ENCODE measurements at places on chromosomes 12 and 14.
A peak's percentile ranks its signal among the peaks of the same experiment; 100 is the strongest.

DNA sequence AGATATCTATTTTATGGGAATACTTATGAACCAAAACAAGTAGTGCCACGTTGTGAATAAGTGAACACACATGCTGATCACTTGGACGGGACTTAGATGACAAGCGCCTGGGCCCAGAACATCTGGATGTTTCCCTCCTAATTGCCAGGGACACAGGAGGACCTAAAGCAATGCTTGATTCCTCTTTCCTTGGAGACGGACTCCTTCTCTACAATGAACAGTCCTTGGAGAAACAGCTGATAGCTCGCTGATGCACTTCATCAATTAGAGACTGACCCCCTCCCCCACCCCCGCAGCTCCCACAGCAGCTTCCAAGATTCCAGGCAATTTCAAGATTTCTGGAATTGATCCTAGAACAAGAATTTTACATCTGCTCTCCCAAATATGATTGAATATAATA, 86.4 kb downstream of the ST8SIA1 start:
- no peak for DNase-seq

- peak; percentile 84 for DNase-seq
These were observed 6.0 kb upstream of the ADCY6 start for GRCh38 chr12:48794870-48795269.

- no peak for DNase-seq
These were observed 23.8 kb upstream of the ELK3 start for GRCh38 chr12:96170328-96170727.

GRCh38 chr12:109446869-109447268, 30.2 kb downstream of the KCTD10 start:
- no peak for DNase-seq

DNA sequence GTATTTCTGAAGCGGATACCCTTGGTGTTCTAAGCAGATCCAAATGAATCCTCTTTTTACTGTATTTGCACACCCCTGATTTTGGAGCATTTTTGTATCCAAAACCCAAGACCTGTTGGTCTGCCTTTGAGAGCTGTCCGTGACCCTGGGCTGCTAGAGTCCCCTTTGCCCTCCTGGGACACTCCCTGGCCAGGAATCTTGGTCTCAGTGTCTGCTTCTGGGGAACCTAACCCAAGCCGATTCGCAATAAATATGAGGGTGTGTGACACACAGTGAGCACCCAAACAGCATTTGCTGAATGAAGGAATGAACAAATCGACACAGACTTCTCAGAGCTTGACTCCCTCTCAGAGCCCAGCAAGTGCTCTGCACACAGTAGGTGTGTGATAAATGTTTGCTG, 92.9 kb downstream of the SCARB1 start:
- no peak for DNase-seq

- DNase-seq: peak; percentile 40
These were observed 5.6 kb downstream of the SH2B3 start for GRCh38 chr12:111411185-111411764.

GRCh38 chr14:92846162-92846897, 52.2 kb downstream of the GOLGA5 start:
- peak; percentile 68 for DNase-seq

GRCh38 chr14:69593018-69593677, 18.2 kb upstream of the SUSD6 start:
- DNase-seq: no peak

DNA sequence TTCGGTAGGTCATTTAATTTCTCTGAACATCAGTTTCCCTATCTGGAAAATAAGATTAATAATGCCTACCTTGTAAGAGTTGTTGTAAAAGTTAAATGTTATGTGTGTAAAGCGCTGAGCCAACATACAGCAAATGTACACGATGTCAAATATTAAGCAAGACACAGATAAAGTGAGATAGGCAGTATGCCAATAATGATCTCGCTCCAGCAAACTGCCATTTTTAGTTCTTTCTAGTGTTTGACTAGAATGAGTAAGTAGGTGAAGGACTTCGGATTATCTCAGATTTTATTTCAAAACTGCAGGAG, 840 bp downstream of the DHRS7 start:
- DNase-seq: no peak

DNA sequence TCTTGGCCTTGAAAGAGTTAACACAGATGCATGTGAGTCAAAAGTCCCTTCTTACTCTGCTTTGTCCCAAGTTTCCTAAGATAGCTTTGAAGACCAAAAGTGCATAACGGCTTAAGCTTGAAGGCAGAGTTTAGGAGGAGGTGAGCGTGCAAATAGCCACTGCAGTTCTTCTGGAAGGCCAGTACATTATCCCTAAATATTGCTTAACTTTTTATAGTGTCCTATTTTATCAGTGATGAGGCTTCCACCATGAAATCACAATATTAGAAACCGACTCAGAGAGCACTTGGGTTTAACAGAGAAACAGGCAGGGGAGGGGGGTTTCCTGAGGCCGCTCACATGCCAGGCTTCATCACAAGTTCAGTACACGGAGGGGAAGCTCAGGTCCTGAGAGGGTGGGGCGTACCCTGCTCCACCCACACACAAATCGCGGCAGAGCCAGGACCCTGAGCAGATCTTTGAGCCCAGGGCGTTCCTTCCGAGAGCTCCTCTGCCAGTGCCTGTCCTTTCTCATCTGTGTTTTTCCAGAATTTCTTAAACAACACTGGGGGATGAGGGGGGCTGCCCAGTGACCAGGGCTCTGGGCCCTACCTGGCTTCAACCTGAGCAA, 26.8 kb upstream of the BDKRB2 start:
- DNase-seq: no peak

DNA sequence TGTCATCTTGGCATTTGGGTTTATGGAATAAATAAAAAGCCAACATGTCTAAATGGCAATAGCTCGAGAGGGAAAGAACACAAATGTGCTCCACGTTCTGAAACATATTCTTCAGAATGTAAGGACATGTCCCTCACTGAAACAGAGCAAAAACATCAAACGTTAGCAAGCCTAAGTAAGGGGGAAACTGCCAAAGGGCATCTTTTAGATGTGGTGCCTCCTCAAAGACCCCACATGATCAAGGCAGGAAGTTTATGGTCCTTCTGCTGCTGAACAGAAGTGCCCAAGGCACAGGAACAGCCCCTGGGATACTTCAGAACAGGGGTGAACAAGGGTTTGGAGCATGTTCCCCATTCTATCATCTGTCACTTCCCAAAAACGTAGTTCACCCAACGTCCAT, 227.0 kb downstream of the ANO2 start:
- no peak for DNase-seq

- no peak for DNase-seq
These were observed 10.0 kb upstream of the DUSP16 start for GRCh38 chr12:12572659-12573058.

- DNase-seq: no peak
These were observed 4.3 kb upstream of the HEBP1 start for GRCh38 chr12:13004361-13004760.

- no peak for DNase-seq
These were observed 5.9 kb upstream of the GSC start for GRCh38 chr14:94775871-94776210.

GRCh38 chr14:103846543-103847450, 578 bp downstream of the PPP1R13B start:
- no peak for DNase-seq

DNA sequence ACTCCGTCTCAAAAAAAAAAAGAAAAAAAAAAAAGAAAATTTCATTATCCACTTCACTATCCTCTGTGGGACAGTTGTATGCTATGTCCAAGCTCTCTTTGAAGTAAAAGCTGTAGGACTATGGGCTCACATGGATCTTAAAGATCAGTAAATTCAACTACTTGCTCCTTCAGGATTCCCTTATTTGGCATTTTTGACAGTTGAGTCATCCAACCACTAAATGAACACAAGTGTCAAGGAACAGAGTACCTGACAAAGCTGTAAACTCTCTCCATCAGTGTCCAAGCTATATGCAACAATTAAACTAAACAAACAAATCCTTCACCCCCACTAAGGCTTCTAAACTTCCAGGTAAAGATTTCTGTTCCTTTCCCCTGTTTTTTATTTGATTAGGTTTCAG, 177.0 kb downstream of the CEP128 start:
- DNase-seq: no peak

- no peak for DNase-seq
These were observed 76.4 kb downstream of the C12orf50 start for GRCh38 chr12:87952850-87953249.

GRCh38 chr14:31902002-31902401, 175.1 kb upstream of the ARHGAP5 start:
- no peak for DNase-seq

GRCh38 chr14:100004392-100004791, 60.8 kb upstream of the EVL start:
- DNase-seq: no peak

GRCh38 chr12:124804011-124804621, 59.5 kb downstream of the SCARB1 start:
- peak; percentile 39 for DNase-seq

- no peak for DNase-seq
These were observed 10.0 kb upstream of the CALCOCO1 start for GRCh38 chr12:53737093-53737808.

GRCh38 chr12:69435644-69436043, 34.5 kb upstream of the FRS2 start:
- DNase-seq: no peak

- DNase-seq: no peak
These were observed 55.6 kb upstream of the PTHLH start for GRCh38 chr12:28027947-28028724.

DNA sequence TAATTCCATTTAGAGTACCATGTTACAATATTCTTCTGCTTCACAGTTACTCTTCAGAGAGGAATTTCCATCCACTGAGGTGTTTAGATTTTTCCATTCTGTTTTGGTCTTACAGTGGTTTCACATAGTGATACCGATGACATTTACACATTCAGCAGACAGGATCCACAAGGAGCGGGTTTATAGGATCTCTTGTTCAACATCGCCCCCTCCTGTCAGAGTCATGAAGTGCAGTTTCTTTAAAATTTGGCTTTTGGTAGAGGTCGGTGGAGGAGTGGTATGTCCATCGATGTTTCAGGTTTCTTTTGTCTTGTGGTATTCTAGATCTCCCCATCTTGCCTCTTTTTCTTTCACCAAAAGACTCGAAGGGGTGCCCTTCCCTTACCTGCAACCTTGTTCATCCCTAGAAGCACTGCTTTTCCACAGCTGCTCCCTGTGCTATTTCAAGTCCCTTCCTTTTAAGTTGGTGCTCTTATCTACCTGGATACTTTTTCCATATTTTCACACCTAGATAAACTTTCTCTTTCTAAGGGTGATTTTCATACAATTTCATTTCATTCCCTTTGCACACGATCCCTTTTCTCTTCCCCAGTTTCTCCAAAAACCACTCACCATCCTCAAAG, 181.3 kb downstream of the ITPR2 start:
- peak; percentile 76 for DNase-seq

GRCh38 chr14:79475887-79476532, 735.3 kb downstream of the DIO2 start:
- DNase-seq: no peak

- DNase-seq: no peak
These were observed 1203.5 kb upstream of the TMEM132C start for GRCh38 chr12:127063339-127064072.

GRCh38 chr12:123723011-123723410, 10.9 kb downstream of the ATP6V0A2 start:
- DNase-seq: no peak

DNA sequence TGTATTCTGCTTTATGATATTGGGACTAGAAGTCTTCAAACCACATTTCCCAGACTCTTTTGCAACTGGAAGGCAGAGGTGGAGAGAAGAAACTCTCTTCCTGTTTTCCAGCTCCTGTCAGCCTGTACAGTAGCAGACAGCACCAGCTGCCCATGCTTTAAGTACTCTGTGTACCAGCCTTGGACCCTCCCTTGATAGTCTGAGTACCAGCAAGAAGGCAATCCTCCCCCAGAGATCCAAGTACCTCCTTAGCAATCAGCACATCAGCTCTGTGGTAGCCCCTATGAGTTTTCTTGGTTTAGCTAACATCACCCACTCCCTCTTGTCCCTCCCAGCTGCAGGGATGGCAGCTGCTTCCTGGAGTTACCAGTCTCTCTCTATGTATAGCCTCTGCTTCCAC, 56.3 kb downstream of the STXBP6 start:
- DNase-seq: no peak

DNA sequence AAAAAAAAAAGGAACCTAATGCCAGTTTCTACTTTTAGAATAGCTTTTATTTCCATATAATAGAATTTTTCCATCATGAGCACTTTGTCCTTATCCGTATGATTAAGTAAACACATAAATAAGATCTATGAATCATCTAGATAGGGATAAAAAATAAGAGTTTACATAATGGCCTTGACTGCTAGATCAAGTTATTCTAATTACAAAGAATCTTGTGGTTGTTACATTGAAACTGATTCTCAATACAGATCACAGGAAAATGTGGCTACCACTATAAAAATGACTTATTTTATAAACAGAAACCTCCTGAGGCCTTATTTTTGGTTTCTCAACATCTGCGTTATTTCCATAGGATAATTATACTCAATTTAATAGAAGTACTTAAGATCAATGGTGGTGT, 34.4 kb upstream of the NDUFA12 start:
- no peak for DNase-seq

GRCh38 chr12:56759263-56759908, 3.7 kb upstream of the HSD17B6 start:
- no peak for DNase-seq

GRCh38 chr12:66092559-66093269, 37.8 kb downstream of the LLPH start:
- peak; percentile 20 for DNase-seq

- DNase-seq: no peak
These were observed 17.0 kb downstream of the NCOR2 start for GRCh38 chr12:124550123-124551089.

- no peak for DNase-seq
These were observed 186.6 kb downstream of the RGS6 start for GRCh38 chr14:72118841-72119240.

- no peak for DNase-seq
These were observed 5.0 kb upstream of the C14orf180 start for GRCh38 chr14:104574536-104574935.

- DNase-seq: no peak
These were observed 3.4 kb downstream of the CDK2AP1 start for GRCh38 chr12:123267991-123268843.

- no peak for DNase-seq
These were observed 159.5 kb downstream of the ZFP36L1 start for GRCh38 chr14:68633131-68633991.

- DNase-seq: peak; percentile 87
These were observed 25.8 kb downstream of the ACVR1B start for GRCh38 chr12:51977320-51977753.

DNA sequence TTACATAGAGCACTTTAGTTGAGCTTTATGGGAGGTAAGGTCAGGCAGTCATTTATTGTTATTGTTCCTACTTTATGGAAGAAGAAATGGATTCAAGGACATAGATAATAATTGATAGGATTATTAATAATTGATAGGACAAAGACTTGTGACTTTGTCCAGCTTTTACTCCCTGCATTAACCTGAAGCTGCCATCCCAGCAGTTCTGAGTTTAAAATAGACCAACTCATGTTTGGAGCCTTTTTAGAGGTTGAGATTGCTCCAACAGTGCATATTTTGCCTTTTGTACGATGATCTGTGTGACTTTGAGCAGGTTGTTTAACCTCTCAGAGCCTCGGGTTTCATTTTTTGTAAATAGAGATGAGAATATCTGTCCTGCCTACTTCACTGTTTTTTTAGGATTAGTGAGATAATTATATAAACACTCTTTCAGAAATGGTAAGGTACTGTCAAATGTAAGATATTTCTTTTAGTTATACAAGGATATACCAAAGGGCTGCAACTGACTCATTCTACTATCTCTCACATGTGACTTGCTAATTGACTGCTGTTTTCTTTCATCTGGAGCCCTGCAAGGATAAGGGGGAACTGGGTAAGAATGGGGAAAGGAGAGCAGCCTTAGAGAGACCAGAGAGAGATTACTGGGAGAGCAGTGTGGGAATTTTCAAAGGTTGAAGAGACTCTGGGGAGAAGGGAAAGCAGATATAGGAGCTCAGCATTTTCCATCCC, 15.3 kb downstream of the WDR20 start:
- peak; percentile 64 for DNase-seq

Measured in Caki2 (cell line).